ENCODE measurements at places on chromosomes 7 and 10. TPM values are rescaled to one million over a fixed set of nuclear protein-coding genes. Genes with fewer than 3 reads are reported as not detected.

GRCh38 chr10:5816170-5816569 is 2.9 kb upstream of the GDI2 start:
- no peak for ATAC-seq

- no peak for ATAC-seq
Measured at GRCh38 chr7:116731445-116732335, 59.7 kb downstream of the MET start.

- ATAC-seq = peak; percentile 61
Measured at GRCh38 chr7:44980393-44981034, 1.7 kb upstream of the MYO1G start.

- no peak for ATAC-seq
Measured at GRCh38 chr10:125157505-125157904, 2.9 kb downstream of the CTBP2 start.

Gene TFEC
- total RNA-seq = 0.05 TPM

DNA sequence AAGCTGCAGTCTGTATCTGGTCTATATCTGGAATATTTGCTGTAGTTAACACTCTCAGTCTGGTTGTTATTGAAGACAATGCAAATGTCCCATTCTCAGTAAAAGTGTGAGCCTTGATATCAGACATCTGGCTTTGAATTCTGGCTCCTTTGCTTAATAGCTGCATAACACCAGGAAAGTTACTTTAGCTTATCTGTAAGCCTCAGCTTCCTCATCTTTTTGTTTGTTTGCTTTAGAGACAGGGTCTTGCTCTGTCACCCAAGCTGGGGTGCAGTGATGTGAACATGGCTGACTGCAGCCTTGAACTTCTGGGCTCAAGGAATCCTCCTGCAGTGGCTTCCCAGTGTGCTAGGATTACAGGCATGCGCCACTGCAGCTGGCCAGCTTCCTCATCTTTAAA is 41.3 kb downstream of the CNNM2 start:
- ATAC-seq = no peak

Gene SLC13A1
- total RNA-seq = not detected

DNA sequence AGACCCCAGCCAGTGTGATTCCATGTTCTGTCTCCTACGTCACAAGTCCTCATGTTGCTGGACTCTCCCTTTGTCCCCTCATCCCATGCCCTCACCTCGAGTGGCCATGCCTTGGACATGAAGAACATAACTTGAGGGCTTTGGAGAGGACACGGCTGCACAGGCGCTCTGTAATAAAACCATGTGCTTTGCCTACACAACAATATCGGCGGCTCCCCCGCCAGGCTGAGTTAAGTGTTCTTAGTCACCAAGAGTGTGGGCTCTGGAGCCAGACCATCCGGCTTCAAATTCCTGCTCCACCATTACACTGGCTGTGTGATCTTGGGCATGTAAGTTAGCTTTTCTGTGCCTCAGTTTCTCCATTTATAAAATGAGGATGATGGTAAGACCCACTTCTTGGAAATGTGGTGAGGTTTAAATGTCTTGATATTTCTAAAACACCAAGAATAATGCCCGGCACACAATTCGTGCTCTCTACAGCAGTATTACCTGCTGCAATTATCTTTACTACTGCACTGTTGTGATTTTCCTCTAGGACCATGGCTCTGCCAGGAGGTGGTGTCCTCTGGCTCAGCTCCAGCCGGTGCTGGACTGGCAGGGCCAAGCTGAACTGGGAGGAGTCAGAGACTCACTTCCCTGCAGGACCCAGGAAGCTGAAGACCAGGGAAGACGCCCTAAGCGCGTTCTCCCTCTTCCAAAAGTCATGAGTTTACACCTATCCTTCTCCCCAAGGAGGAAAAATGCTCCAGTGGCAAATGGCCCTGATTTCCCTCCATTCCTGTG is 15.7 kb downstream of the SLIT1 start:
- ATAC-seq = no peak

Gene GRID2IP
- total RNA-seq = 0.26 TPM

Data from activated T-helper 17 cell treated with anti-CD3 and anti-CD28 coated beads, Interleukin-2, amount 50 U/mL, for 72 hours (primary cell).